ENCODE measurements at places on chromosomes 16 and 17.

DNA sequence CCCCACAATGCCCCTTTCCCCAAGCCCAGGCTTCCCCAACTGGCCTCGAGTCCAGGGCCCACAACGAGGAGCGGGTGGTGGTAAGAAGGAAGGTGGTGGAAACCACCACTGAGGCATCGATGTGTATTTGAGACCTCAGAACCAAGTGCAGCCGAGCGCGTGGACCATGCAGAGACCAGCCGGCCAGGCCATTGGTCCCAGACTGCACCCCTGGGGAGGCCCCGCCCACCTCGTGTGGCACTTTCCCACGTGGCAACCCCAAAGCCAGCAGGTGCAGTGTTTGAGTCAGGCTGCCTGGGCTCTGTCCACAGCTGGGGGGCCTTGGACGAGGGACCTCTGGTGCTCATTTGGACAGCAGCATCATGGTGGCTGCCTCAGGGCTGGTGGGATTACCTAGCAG is 28.1 kb upstream of the BAHCC1 start:
- no peak for DNase-seq

DNA sequence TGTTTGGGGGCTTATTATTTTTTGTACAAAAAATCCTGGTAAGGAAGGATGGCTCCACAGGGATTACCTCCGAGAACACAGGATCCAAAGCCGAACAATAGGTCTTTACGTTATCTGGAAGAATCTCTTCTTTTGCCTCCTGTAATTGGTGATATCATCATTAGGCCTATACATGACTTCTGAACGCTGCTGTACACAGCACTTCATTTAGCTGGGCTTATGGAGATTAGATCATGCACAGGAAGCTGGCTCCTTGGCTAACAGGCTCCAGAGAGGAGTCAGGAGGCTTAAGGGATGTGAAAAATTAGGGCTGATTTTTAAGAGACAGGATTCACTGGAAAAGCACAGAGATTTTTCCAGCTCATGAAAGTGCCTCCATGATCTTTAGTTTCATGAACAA is 54.7 kb downstream of the TANGO6 start:
- no peak for DNase-seq

- no peak for DNase-seq
These were observed 322.7 kb downstream of the NPIPA8 start for GRCh38 chr16:18013863-18014262.

- no peak for DNase-seq
These were observed 54.6 kb downstream of the ABCC12 start for GRCh38 chr16:48101069-48101674.

GRCh38 chr17:47744168-47745036 is 11.4 kb downstream of the TBX21 start:
- DNase-seq = no peak

GRCh38 chr17:47840001-47840741 is 902 bp downstream of the SCRN2 start:
- no peak for DNase-seq

GRCh38 chr16:48206594-48207242 is 37.4 kb upstream of the LONP2 start:
- DNase-seq = peak; percentile 25

- peak; percentile 61 for DNase-seq
These were observed 14.9 kb downstream of the ADGRG1 start for GRCh38 chr16:57643147-57643874.

GRCh38 chr17:44279346-44279665 is 11.4 kb upstream of the SLC4A1 start:
- no peak for DNase-seq

DNA sequence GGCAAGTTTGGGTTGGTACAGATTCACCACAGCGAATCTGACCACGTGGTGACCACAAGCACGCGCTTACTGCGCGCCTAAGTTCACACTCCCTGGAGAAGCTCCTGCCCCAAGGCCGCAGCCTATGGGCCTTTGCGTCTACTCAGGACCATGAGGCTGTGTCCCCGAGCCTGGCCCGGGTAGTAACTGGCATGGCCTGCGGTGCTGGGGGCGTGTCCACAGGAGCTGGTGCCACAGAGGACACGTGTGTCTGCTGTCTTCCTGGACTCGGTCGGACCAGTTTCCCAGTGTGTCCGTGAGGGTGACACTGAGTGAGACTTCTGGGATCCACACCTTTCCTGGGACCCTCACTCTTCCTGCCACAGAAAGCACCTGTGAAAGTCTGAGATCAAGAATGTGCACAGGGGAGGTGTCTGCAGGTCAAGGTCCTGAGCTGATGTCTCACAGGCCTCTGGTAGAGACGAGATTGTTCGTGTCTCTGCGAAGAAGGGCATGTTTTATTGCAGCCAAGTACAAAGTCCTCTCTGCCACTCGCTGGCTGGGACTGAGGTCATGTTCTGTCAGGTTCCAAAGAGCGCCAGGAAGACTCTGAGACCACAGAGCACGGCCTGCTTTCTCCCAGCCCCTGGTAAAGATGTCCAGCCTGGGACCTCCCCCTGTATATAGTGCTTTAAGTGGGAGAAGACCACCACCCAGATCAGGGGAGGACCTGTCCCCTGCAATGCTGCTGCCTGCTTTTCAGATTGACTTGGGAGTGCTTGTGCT is 25.2 kb upstream of the CAPN15 start:
- DNase-seq = no peak

- DNase-seq = peak; percentile 99
These were observed at the start of gene BAHCC1 for GRCh38 chr17:81394921-81395599. Gene BAHCC1, plus strand, starts transcription at chr17:81395457. Its CDS starts 4,283 bp downstream, at chr17:81399740.

- DNase-seq = no peak
These were observed 16.7 kb downstream of the BPTF start for GRCh38 chr17:67841992-67842391.

- no peak for DNase-seq
These were observed 27.7 kb downstream of the CLUH start for GRCh38 chr17:2683912-2684311.

- DNase-seq = peak; percentile 65
These were observed 664 bp upstream of the NKD1 start for GRCh38 chr16:50547340-50548124.

Measured in urothelium cell line (cell line).